ENCODE measurements at places on chromosomes 7 and 10.

DNA sequence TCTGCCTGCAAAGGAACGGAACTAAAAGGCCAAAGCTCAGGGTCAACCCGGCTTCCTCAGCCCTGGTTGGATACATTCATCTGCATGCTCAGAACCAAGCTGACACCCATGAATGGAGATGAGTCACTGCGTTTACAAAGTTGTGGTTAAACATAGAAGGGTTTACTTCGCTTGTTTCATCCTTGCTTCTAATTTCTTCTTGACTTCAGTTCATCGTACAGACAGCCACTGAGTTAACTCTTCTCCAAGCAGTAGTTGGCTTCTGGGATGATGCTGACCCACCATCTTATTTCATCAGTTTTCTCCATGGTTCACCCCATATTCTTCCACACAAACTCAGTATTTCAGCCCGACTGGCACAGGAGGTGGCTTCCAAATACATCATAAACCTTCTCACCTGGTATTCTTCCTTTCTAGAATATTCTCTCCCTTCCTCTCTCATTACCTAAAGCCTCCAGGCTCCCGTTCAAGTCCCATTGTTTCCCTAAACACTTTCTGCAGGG is 166.3 kb upstream of the RNF32 start:
- no peak for DNase-seq

GRCh38 chr10:121296378-121296777 is 301.9 kb downstream of the FGFR2 start:
- DNase-seq, result no peak

GRCh38 chr7:140653319-140654108 is 12.9 kb upstream of the DENND2A start:
- DNase-seq, result peak; percentile 60

DNA sequence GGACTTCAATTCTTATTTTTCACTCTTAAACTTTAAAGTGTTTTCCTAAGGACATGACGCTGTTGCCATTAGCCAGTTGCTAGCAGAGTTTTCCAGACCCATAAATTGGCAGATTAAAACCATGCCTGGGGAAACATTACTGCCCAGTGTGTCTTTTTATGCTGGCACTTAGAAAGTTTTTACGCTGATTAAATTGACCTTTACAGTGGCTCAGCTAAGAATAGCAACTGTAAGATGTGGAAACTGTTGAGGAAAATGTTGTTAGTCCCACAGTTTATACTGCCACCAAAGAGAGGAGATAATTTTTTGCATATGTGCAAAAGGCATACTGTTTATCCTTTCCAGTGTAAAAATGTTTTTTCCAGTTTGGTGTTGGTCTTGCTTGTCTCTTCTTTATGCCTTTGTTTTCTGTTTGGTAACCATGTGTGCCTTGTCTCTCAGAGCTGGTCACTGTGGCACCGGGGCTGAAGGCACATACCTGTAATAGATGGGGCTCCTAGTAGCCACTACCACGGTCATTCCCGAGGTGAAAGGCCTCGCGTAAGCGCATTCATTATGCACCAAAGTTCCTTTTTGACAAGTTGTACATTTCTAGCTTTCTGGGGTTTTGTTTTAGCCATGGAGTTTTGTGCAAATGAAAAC is 45.3 kb downstream of the CYP17A1 start:
- no peak for DNase-seq

DNA sequence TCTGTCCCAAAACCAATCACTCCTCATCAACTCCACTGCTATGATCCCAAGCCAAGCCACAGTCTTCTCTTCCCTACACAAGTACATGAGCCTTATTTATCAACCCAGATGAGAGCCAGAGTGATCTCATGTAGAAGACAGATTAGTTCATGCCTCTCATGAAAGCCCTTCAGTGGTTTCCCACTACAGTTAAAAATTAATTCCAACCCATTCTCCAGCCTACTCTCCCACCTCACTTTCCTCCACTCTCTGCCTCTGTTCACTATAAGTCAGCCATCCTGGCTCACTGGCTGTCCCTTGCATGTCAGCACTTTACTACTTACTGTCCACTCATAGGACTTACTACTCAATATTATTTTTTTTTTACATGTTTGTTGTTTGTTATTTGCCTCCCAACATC is 67.3 kb downstream of the CACUL1 start:
- DNase-seq, result no peak

- DNase-seq, result no peak
Observed at GRCh38 chr7:91248996-91249395, 15.2 kb upstream of the FZD1 start.
